ENCODE measurements at places on chromosomes 7 and 10. TPM values are rescaled to one million over a fixed set of nuclear protein-coding genes. Genes with fewer than 3 reads are reported as not detected.

DNA sequence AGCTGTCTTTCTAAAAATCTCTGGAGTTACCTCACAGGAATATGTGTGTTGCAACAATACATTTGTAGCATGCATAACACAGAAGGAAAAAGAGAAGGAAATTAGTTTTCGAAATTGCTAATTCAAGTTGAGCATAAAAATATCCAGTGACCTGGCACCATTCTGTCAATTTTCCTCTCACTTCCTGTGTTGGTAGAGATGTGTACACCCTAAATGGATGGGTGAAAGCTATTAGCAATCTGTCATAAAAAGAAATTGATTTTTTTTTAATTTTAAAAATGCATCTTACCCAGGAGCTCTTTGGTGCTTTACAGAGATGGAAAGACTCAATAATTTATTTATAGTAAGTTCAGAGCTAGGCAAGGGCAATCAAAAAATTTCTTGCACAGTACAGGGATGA lies 333.3 kb upstream of the TMEM229A start:
- no peak for DNase-seq

DNA sequence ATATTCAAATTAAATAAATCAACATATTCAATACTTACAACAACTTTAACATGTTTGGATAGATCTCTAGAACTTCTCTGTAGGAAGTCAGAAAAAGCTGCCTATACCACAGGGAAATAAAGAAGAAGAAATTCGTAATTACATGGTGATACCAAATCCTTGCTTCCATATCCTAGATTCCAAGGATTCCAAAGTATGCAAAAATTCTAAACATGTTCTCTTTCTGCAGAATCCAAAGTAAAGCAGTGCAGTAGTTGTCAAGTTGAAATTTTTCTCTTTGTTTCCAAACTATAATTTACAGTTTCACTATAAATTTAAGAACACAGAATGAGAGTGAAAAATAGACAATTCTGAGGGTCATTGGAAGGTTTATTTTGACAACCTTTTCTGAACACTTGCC lies 233.7 kb upstream of the PTN start:
- no peak for DNase-seq

DNA sequence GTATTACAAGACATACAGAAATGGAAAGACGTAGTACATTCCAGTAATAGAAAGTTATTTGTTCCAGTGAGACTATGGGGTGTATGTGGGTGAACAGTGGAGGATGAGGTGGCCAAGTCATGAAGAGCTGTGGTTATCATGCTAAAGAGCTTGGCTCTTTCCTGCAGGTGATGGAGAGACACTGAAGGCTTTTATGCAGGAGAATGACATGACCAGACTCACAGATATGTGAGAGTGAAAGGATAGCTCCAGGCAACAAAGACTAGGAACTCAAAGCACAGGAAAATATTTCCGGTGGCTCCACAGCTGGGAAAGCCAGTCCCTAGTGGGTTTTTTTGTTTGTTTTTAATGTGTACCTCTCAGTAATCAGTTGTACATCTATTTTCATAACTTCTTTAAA lies 133.5 kb downstream of the TSPAN12 start:
- no peak for DNase-seq

DNA sequence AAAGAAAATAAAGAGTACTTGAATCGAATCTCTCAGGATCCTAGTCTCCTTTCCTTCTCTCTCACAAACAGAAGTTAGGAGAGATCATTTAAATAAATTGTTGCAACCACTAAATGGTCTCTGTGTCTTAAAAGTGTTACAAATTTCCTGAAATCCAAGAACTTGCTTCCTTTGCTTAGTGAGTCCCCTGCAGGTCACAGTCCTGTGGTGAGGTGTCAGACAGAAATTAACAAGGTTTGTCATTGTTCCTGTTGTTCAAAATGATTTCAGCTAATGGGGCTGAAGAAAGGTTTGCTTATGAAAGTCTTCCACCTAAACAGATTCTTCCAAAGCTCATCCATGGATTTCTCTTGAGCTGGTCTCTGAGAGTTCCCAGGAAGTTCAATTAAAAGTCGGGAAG lies 151.6 kb upstream of the SLC26A5 start:
- no peak for DNase-seq

DNA sequence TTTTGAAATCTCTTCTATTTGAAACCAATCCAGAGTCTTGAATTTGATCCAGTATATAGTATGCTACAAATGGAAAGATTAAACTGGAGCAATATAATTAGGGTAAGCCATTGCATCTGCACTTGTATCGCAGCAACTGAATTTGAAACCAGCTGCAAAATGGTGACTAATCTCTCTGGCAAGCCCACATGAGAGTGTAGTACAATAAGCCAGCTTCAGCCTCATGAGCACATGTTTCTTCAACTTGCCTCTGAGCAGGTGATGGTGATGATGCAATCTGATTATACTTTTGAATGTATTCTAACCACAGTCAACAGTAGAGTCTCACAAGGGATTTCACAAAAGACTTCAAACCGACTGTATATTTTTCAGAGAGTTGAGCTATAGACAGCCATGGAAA lies 829 bp upstream of the RPA3 start:
- peak; percentile 87 for DNase-seq

GRCh38 chr10:33869028-33869427 lies 534.6 kb upstream of the NRP1 start:
- no peak for DNase-seq

DNA sequence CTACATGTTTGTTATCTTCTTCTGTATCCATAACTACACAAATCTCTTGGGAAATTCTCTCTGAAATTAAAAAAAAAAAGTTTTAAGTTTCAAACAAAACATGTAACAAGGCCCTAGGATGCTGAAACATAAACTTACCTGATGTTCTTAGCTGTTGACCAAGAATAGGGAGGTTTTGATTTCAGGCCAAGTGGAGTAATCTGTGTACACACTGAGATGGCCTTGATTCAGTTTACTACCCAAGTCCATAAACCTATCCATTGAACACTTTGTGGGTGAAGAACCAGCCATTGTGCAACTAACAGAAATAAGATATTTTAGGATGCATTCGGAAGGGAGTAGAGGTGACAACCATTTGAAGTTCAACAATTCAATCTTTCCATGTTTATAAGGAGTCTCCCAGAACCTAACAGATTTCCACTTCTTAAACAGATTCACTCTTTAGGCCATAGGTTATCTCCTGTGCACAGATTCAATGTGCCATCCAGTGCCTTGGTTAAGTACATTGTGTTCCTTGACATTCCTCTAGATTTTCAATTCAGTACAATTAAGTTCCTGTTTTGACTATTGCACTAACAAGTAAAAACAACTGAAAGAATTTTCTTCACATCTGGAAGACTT lies 143.1 kb downstream of the CRPPA start:
- no peak for DNase-seq

MINDY3 gene
- total RNA-seq = 10.5 TPM

GDF2 gene
- not detected for total RNA-seq

GPR26 gene
- not detected for total RNA-seq

Data from M059J (cell line).